ENCODE measurements at places on chromosomes 1 and 21.

DNA sequence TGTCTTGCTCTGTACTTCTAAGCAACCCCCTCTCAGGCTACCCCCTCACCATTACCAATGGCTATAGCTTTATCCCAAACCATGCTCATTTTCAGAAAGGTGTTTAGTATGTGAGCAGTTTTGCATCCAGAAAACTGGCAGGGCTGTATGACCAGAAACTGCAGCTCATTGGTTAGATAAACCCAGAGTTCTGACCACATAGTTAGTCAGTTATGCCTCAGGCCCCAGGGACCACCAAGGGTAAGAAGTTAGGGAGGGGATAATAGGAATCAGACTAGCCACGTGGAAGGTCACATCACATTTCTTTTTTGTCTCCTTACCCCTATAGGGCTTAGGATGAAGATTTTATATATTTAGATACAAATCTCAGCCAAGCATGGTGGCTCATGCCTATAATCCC lies 1.2 kb downstream of the ITGA10 start:
- no peak for DNase-seq

DNA sequence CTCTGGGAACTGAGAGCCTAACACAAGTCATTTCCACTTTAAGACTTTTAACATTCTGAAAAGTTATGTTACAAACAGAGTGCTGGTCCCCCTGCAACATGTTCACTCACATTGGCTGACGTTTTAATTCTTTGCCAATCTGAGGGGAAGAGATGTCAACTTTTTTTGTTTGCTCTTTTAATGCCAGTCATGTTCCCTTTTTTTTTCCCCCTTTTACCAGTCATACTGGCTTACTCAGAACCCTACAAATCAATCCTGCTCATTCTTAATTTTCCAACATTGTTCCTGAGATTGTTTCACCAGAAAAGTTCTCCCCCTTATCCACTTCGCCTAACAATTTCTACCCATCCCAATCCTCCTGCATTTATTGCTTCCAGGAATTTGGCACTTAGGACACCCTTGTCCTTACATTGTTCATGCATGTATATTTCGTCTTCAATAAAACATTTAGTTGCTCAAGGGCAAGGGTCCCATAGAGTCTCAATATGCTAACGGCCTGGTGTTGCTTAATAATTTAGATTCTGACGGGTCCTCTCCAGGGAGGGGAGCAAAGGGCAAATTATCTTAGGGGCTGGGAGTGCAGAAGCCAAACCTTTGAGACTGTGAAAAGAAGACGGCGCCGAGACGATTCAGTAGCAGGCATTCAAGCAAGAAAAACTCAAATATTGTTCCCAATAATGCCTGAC lies 624 bp upstream of the CR1L start:
- no peak for DNase-seq

- DNase-seq, result peak; percentile 85
These were observed 699 bp downstream of the DIPK1A start for GRCh38 chr1:92960395-92961130.

DNA sequence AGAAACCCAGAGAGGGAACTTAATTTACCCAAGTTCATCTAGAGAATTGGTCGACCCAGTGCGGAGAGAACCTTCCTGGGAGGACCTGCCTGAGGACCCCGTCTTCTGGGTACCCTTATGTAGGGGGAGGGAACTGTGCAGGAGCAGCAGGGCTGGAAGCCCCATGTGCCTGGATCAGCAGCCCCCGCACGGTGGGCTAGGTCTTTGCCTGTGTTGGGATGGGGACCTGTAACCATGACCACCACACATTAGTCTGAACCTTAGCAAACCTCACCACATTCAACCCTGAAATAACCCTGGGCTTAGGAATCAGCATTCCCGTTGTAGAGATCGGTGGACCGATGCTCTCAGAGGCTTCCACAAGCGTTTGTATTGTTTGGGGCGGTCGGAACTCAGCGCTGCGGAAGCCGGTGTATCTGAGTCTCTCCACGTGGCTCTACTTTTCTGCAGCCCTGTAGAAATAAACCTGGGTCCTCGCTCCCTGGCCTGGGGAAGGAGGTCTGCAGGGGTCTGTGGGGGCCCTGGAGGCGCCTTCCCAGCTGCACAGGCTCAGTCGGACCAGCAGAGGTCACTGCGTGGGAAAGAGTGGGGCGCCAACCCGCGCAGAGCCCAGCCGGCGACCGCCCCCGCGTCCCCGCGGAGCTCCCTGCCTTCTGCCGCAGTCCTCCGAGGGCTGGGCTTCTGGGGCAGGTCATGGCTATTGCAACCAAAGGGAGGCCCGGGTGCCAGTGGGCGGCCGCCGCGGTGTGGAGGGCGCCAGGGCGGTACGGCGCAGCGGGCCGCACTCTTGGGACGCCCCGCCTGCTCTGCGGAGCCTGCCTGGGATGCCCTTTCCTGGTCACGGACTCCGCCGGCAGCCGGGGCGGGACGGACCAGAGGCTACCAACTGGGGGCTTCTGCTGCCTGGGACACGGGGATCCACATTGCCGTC lies 36.2 kb upstream of the KCNA10 start:
- DNase-seq, result peak; percentile 43

DNA sequence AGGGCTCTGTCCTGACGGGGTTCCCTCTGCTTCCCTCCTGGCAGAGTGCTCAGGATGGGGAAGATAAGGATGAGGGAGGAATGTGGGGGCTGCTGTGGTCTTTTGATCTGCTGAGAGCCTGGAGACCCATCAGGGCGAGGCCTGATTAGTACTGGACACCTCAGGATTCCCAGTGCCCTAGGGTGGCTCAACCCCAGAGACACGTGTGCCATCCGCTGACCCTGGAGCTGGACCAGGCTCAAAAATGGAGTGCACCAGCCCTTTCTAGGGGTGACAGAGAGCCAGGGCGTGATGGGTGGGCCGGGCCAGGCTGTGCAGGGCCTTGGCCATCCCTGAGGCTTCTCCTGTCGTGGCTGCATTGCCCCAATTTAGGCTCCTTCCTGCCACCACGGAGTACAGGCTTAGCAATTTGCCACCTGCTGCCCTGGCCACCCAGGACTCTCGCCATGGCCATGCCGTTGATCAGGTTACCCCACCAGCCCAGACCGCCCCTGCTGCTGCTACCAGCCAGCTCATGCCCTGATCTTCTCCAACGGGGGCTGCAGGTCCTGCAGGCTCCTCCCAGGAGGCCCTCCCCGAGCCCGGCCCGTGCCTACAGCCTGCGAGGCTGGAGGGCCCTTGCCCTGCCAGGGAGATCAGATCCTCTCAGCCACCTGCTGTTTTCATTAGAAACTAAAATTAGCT lies 9.5 kb downstream of the WNT4 start:
- no peak for DNase-seq

- no peak for DNase-seq
These were observed 95.0 kb downstream of the RAVER2 start for GRCh38 chr1:64839732-64840405.

- peak; percentile 46 for DNase-seq
These were observed 10.0 kb downstream of the NCF2 start for GRCh38 chr1:183580281-183580682.

DNA sequence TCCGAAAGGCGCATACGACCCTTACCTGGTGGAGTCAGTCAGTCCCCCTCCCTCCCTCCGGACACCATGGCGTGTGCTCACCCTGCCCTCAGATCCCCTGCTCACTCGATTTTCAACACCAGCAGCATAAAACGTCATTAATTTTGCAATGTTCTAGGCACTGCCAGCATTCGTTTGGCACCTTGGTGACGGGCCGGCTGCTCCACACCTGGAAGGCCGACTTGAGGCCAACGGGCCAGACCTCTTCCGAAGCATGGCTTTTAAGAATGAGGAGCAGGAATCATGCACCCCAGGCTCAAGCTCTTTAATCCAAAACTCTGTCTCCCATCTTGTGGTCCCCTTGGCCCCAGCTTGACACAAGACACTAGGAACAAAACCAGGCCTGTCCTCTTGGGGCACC lies 33.1 kb downstream of the NPHP4 start:
- DNase-seq, result no peak

DNA sequence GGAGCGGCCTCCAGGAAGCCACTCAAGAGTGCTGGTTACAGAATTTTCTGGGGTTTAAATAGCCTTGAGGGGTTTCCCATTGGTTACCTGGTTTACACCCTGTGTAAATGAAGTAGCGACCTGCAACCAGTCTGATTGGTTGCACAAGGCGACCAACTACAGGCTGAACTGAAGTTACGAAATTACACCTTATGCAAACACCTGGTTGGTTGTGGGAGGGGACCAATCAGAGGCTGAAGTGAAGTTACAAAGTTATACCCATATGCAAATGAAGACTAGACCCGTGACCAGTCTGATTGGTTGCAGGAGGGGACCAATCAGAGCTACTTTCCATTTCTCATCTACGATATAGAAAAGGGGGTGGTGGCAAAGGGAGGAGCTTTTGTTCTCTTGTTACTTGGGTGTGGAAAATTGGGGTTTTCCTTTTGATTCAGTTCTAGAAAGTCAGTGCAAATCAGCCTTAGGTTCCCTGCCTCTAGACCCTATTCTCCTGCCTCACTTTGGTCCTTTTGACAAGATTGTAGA lies 22.2 kb upstream of the C1orf174 start:
- DNase-seq, result no peak

DNA sequence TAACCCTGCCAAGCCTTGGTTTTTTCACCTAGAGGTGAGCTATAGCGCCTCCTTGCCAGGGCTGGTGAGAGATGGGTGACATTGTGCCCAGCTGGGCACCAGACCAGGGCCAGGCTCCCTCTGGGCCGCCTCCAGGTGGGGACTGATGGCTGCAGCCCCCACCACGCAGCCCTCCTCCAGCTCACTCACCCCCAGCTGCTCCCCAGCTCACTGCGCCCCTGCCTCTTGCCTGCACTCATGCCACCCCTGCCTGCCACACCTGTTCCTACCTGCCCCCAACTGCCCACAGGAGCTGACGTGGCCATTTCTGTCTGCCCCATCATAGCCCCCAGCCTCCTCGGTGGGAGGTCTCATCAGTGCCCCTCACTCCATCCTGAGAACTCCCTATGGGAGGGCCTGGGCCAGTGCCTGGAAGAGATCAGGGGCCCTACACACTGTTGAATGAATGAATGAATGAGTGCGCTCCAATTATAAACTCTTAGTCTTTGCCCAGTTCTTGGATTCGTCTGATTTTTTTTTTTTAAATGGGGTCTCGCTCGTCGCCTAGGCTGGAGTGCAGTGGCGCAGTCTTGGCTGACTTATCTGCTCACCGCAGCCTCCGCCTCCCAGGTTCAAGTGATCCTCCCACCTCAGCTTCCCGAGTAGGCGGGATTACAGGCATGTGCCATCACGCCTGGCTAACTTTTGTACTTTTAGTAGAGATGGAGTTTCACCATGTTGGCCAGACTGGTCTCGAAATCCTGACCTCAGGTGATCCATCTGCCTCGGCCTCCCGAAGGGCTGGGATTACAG lies 26.4 kb upstream of the VPS13D start:
- DNase-seq, result no peak

DNA sequence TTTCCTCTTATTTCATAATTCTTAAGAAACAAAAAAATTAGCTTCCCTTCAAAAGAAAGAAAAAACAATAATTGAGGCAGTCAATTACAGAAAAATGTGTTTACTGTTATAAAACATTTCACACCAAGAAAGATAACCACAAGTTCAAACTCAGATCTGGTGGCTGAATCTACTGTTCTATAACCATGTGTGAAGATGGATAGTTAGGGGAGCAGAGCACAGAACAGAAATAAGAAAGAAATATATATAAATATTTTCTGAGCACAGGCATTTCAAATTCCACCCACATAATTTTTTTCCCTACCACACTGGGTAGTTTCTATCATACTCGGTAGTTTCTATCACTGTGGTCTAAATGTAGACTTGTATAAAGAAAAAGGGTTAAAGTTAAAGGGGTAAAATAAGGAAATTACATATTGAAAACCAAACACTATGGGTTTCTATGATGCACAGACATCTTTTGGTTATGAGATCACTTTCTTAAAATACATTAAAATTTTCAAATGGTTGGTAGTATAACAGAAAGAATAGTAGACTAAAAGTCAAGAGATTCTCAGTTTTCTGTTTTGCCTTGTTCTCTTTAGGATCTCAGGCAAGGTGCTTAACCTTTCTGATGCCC lies 10.8 kb downstream of the LYST start:
- no peak for DNase-seq

GRCh38 chr1:245901037-245901436 lies 606.0 kb downstream of the SMYD3 start:
- no peak for DNase-seq

DNA sequence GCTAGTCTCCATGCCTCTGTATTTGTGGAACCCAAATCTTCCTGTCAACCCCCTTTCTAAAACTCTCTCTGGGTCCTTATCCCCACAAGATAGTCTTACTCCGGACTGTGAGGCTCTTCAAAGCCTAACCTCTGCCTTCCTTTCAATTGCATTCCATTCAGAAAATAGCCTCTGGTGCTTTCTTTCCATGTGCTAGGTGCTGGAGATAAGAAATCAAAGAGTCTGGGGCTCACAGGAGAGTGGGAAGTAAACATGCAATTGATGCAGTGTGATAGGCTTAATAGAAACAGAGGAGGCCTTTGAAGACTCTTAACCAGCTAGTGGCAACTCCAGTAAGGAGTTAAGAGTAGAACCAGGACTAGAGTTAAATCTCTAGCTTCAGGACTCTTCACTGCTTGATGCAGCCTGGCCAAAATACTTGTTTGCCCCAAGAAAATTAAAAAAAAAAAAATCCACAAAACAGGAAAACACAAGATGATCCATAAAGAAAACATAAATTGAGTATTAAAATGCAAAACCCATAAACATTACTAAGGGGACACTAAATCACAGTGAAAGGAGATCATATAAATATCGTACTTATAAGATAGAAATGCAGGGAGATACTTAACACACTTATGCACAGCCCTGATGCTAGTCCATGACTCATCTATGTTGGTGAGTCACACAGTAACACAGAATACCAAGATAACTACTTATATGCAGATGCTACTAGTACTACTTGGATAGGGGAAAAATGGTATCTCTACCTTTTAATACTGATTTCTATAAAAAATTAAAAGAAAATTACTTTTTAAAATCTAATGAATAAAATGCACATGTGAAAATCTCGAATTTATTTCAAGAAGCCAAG lies 341.5 kb downstream of the KCNH1 start:
- DNase-seq, result no peak

DNA sequence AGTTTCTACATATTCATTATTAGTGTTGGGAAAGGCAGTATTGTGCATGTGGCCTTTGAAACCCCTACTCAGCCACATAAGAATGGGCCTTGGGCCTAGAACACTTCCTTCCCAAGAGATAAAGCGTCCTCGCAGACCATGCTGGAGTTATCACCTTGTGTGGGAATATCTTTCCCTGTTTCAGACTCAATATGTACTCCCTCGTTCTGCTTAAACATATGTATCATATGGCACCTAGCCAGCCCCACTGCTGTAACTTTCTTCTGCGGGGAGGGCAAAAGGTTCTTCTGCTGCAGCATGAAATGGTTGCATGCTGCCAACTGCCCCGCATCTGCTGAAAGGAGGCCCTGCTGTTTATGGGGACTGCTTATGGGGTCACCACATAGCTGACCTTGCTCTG lies 92.0 kb downstream of the CRB1 start:
- DNase-seq, result no peak

- DNase-seq, result peak; percentile 20
These were observed 75.1 kb upstream of the SIPA1L2 start for GRCh38 chr1:232704694-232705680.

DNA sequence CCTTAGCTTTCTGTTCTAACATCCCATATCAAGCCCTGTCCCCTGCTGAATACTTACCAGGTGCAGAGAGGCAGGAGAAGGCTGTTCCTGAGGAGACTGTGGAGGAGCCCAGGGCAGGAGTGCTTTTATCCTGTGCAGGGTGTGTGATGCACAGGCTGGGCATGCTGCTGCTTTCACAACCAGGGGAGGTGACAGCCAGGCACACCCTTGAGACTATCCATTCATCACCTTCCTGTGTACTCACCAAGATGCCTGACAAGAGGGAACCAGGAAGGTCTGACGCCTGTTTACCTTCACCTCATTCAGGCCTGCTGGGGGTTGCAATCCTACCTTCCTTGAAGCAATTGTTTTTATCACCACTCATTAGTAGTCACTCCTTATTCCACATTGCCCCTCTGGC lies at the start of gene LCE3E:
Gene LCE3E, minus strand, starts transcription at position 100 of the 400 bp plus-strand sequence. CDS start 572 bp downstream, outside the sequence.
- peak; percentile 0 for DNase-seq

All from SK-MEL-5 (cell line).